ENCODE measurements at places on chromosomes 16 and 17.

- peak; percentile 82 for DNase-seq
Observed at GRCh38 chr17:29778956-29779811, 150.8 kb downstream of the SSH2 start.

DNA sequence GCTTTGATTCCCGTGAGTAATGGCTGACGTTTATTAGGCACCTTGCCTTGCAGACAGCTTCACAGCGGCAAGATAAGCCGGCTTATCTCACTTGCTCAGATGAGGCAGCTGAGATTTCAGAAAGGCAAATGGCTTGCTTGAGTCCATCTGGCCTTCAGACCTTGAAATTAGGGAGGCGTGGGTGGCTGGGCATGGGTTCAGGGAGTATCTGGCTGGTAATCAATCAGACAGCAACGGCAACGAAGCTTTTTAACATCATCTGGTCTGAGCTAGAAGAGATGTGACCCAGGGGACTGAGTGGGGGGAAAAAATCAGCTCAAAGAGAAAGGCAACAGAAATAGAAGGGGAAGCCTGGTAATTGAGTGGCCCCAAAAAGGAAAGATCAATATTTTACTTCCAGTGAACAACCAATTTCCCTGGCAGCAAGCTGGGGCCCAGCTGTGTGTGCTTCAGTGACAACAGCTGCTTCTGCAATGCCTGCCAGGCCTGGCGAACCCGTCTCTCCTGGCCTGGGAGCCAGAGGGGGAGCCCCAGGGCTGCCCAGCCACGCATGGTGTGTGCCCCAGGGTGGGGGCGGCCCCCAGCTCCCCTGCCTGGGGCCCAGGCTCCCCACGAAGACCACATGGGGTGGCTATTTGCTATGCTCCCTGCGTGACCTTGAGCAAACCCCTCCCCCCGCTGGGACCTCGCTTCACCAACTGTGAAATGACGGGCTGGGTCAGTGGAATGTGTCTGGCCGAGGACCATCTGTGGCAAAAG, 34.0 kb downstream of the RAB11FIP4 start:
- DNase-seq: no peak

DNA sequence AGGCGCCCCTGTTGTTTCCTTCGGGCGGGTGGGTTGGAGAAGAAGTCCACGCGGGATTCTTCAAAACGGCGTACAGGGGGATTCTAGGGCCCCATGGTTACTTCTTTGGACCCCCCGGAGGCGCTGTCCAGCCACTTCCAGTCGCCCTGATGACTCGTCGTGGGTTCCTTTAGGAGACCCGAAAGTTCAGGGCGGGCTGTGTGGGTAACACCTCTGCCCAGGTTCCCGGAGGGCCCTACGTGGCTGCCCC, 716 bp upstream of the HIC1 start:
- peak; percentile 65 for DNase-seq

DNA sequence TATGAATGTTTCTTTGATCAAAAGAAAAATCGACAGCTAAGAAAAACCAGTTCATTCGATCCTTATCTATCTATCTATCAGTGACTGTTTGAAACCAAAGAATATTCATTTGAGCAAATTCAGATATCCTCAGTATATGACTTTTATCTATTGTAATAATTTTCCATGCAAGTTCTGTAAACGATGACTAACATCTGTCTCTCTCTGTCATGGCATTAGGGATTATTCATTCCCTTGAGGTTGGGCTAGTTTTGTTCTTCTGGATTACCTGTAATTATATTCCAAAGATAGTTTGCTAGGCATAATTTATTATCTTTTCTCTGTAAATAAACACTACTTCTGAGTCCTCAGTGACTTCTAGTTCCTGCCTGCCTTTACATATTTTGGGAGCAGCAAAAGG, 497.7 kb upstream of the CDH11 start:
- no peak for DNase-seq

- no peak for DNase-seq
Observed at GRCh38 chr16:66534376-66534799, 15.5 kb downstream of the TK2 start.

- no peak for DNase-seq
Observed at GRCh38 chr17:72749119-72749572, 343.3 kb downstream of the SLC39A11 start.

DNA sequence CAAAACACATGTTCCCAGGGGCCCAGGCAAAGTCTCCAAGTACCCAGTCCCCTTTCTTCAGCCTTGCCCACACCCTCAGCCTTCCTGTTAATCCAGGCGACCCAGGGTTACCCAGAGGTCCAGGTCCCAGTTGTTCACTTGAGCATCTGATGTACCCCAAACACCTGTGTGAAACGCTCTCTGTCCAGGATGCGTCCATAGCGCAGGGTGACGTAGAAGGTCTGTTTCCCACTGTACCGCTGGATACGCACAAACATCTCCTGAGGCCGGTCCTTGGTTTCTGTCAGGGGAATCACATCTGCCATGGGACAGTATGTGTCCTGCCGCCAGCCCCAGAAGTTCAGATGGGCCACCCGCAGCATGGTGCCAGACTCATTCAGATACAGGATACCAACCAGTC, 1.6 kb downstream of the TMEM186 start:
- no peak for DNase-seq

GRCh38 chr17:57806167-57806830, 43.5 kb downstream of the MRPS23 start:
- no peak for DNase-seq

- no peak for DNase-seq
Observed at GRCh38 chr16:67760206-67760955, 41.3 kb upstream of the GFOD2 start.

Data from stimulated activated naive CD8-positive, alpha-beta T cell treated with anti-CD3 and anti-CD28 coated beads, Interleukin-15, Interleukin-2, amounts not matched to agents 100 U/mL and 50 U/mL, for 24 hours (primary cell).